M059J (cell line): ENCODE measurements at places on chromosomes 4 and X. TPM values are rescaled to one million over a fixed set of nuclear protein-coding genes. Genes with fewer than 3 reads are reported as not detected.

DNA sequence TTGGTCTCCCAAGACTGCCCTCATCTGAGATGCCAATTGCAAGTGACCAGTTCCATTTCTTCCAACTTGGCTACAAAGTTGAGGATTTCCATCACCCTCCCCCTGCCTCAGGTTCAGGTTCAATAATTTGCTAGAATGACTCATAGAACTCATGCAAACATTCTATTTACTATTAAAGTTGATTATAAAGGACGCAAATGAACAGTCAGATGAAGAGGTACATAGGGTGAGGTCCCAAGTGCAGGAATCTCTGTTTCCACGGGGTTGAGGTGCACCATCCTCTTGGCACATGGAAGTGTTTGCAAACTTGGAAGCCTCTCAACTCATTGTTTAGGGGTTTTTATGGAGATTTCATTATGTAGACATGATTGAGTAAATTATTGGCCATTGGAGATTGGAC lies 41.0 kb downstream of the FGFBP1 start:
- DNase-seq = no peak

DNA sequence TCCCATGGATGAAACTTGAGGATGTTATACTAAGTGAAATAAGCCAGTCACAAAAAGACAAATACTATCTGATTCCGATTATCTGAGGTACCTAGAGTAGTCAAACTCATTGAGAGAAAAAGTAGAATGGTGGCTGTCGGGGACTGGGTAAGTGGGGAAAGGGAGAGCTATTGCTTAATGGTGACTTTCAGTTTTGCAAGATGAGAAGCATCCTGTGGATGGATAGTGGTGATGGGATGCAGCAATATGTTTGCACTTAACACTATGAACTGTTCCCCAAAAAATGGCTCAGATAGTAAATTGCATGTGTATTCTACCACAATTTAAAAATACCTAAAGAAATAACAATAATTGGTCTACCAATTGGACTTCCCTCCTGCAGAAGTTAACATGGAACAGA lies 181.5 kb downstream of the SHROOM3 start:
- DNase-seq = no peak

DNA sequence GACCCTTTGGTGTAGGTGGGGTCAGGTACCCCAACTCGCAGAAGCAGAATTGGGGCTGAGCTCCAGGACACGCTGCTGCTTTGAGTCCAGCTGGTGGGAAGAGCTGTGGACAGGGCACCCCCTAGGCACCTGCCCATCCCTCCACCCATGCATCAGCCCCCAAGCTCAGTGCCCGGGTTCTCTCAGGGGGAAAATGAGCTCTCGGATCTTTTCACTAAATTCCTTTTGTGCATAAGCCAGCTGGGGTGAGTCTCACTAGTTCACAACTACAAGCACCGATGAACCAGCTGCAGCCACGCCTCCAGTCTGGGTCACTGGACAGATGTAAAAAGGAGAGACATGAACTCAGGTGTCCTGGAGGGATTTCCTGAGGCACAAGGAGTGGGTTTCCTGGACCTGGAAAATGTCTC lies 286.8 kb downstream of the CRLF2 start:
- DNase-seq = no peak

- peak; percentile 62 for DNase-seq
Observed at GRCh38 chrX:40146262-40147125, 48.7 kb upstream of the BCOR start.

DNA sequence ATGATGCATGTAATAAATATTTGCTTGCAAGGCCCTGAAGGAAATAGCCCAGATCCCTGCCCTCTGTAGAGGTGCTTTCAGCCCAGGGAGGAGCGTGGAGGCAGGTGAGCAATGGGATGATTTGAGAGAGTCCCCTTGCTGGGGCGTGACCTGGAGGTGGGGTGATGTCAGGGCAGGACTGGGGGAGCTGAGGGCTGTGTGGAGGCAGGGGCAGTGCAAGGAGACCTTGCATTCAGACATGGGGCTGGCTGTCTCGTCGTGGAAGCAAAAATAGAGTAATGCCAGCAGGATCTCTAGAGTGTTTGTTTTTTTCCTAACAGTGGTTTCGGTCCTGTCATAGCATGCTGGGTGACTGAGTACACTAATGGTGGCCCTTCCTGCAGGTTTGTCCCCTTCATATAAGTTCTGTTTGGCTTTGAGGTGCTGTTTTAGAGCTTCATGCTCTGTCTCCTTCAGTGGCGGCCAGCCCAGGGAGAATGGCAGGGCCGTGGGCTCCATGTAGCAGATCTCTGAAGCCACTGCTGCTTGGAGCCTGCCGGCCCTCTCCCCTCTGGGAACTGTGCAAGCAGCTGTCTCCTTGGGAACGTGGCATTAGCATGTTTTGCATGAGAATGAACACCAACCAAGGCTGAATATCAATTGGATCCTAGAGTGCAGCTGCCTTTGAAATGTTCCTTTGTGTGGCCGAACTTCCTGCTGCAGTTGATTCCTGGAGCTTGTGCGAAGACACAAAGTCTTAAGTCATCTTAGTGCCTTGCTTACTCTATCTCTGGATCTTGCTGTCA lies 39.3 kb upstream of the CLDN34 start:
- no peak for DNase-seq

DNA sequence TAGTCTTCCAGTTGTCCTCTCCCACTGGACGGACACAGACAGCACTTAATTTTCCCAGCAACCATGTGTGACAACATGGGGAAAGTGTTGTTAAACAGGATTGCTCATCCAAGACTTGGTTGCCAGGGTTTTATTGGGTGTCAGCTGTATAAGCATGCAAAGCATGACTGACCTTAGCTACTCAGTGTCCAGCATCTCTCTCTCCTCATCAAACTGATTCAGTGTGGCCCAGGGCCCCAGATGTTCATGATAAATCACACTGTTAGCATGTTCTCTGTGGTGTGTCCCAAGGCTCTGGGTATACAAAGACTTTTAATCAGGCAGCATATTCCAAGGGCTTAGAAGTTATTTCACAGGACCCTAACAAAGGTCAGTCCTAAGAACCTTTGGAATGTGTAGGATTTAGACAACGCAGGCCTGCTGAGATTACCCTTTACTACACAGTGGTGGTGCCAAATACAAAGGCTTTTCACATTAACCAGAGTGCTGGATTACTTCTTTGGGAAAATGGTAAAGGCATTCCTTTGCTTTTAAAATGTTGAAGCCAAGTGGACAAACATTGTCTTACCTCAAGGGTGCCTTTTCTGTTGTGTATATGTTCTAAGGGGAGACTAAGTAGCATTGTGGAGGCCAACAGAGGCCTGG lies 213.3 kb downstream of the GLUD2 start:
- DNase-seq = no peak

- peak; percentile 7 for DNase-seq
Observed at GRCh38 chrX:116499780-116500179, 37.0 kb upstream of the CT83 start.

GRCh38 chr4:26861434-26862186 lies 969 bp downstream of the STIM2 start:
- DNase-seq = peak; percentile 77

DNA sequence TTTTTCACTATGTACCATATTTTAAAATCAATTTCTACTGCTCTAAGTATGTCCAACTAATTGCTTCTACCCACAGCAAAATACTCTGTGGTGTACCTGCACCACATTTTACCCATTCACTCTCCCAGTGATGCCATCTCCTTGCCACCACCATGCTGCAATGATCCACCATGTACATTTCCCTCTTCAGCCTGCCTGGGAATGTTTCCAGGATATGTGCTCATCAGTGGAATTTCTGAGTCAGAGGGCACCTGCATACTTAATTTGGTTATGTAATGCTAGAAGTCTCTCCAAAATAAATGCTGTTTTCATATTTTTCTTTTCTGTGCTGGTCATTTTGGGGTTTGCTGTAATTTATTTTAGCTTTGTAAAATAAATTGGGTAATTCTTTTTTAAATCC lies 33.2 kb upstream of the OCIAD2 start:
- peak; percentile 94 for DNase-seq

- DNase-seq = no peak
Observed at GRCh38 chrX:54045563-54046228, 1.4 kb upstream of the PHF8 start.

- peak; percentile 39 for DNase-seq
Observed at GRCh38 chrX:40415675-40416074, 165.1 kb upstream of the ATP6AP2 start.

DNA sequence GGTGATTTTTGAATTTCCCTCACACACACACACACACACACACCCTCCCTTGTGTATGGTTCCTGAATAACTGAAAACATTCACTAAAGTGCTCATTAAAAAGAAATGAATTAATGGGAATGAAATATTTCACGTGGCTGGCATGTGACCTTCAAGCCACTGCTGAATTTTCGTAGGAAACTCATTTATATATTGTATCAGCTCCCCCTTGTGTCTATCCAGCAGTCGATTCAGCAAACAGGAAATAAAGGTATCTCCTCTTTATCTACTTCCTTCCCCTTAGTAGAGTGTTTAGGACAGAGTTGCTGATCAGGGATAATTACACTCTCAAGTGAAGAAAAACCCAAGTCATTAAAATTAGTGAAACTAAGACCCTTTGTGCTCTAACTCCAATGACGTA lies 912.6 kb upstream of the LCORL start:
- DNase-seq = peak; percentile 3

DNA sequence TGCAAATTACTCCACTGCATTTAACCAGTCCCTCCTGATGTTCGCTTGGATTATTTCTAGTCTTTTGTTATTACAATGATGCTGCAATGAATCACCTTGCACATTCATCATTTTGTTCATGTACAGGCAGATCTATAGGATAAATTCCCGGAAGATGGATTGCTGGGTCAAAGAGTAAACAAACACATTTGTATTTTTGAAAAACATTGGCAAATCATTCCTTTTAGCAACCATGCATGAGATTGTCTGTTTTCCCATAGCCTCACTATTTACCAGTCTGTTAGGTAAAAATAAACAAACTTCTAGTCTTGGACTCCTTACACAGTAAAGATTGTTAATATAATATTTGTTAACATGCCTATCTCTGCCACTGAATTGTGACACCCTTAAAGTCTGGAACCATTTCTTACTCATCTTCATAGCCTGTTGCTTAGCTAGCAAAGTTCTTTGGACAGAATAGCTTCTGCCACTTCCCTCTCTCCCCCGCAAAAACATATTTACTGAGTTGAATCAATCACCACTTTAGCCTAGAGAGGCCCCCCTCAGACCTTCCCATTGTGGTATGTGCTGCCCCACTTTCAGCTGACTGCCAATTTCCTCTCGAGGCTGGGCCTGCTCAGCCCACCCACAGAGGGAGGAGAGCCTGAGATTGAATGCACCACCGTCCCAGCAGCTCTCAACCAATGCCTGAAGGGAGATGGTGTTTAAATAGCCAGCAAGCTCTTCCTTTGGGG lies 108.4 kb upstream of the ATXN3L start:
- peak; percentile 77 for DNase-seq

GRCh38 chrX:34849371-34849770 lies 93.2 kb upstream of the FAM47B start:
- DNase-seq = peak; percentile 55

- no peak for DNase-seq
Observed at GRCh38 chr4:71685975-71686374, 97.9 kb downstream of the GC start.

GRCh38 chr4:85938062-85938461 lies 421.8 kb downstream of the MAPK10 start:
- DNase-seq = no peak

DNA sequence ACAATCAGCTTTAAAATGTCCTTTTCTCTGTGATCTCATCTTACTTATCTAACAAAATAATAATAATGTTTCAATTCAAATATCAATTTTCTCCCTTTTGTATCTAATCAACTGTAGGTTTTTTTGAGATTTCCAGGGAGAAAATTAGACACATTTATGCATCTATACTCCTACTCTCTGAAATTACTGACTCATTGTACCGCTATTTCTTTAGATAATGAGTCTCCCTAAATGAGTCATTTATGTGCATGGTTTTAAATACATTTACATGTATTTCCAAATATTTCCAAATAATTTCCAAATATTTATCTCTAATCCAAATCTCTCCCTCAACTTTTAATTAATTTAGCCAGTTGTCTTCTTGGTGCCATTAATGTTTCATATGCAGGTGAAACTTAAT lies 621.0 kb downstream of the TECRL start:
- DNase-seq = no peak

DNA sequence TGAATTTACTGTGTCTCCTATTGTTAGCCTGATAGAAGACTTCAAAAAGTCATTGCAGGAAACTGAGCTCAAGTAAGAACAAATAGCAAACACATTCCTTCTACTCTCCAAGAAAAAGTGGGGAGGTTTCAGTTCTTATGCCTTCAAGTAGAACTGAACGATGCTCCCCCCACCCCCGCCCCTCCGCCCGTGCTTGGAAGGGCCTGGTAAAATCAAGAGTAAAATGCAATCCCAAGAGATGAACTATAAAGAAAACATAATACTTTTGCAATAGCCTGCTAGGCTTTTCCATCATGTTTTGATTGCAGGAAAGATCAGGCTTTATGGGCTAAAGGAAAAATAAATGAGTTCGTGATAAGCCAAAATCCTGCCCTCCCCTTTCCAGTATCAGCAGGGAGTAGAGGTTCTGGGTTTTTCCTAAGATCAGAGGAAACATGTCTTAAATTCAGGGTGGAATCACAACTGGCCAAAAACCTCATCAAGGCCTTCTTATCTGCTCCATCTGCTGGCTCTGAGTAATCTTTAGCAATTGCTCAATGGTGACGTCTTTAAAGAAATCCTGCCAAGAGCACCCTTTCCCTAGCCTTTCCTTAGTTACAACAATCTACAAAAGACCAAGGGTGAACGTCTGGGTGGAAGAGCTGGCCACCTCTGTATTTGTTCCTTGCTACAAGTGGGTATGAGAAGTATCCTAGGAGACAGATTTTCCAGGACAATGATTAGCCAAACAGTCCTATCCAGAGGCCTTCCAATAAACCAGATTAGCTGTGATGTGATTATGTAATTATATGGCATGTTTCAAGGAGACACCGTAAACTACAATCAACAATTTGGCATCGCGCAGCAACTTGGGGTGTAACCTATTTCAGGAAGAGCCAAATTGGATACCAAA lies 66.3 kb upstream of the FAM9C start:
- DNase-seq = peak; percentile 96

- DNase-seq = no peak
Observed at GRCh38 chr4:184288451-184289178, 70.9 kb upstream of the ENPP6 start.

- peak; percentile 74 for DNase-seq
Observed at GRCh38 chr4:126916626-126917140, 716.1 kb upstream of the INTU start.

DNA sequence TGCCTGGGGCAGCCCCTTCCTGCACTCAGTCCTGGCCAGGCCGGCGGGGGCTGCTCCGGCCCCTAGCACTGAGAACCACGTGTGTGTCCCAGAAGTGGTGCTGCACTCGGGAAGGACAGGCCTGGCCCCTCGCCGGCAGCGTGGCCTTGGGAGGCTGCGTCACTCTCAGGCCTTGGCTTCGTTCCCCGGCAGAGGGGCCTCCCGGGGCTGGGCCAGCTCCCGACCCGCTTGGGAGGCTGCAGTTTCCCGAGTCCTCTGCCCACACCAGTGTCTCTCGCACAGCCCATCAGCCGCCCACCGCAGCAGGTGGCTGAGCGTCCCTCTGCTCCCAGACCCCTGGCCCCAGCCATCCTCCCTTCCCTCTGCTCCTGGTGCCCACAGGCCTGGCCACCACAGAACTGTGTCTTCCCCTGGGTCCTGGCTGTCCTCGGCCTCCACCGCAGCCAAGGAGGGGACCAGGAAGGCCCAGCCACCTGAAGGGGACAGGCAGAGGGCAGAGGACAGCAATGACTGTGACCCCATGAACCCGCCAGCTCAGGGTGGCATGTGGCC lies 10.9 kb upstream of the CPLX1 start:
- DNase-seq = no peak

ERCC6L gene
- 14.0 and 26.1 TPM in 2 replicates for total RNA-seq

CYLC1 gene
- total RNA-seq = not detected in 2 replicates

ZNF711 gene
- 1.4 and 1.6 TPM in 2 replicates for total RNA-seq

TSPYL2 gene
- total RNA-seq = 4.9 and 18.5 TPM in 2 replicates

ARX gene
- total RNA-seq = not detected in 2 replicates

SPANXA2 gene
- 157 and 162 TPM in 2 replicates for total RNA-seq

SH3TC1 gene
- 0.66 and 1.8 TPM in 2 replicates for total RNA-seq

RS1 gene
- total RNA-seq = not detected in 2 replicates
